ENCODE measurements at places on chromosomes 12 and 14.

- DNase-seq, result no peak
Measured at GRCh38 chr12:8689681-8690080, 8.1 kb upstream of the RIMKLB start.

GRCh38 chr12:34406996-34407300, 384.7 kb downstream of the ALG10 start:
- DNase-seq, result no peak

GRCh38 chr14:49173765-49174373, 412.3 kb downstream of the RPS29 start:
- DNase-seq, result no peak

DNA sequence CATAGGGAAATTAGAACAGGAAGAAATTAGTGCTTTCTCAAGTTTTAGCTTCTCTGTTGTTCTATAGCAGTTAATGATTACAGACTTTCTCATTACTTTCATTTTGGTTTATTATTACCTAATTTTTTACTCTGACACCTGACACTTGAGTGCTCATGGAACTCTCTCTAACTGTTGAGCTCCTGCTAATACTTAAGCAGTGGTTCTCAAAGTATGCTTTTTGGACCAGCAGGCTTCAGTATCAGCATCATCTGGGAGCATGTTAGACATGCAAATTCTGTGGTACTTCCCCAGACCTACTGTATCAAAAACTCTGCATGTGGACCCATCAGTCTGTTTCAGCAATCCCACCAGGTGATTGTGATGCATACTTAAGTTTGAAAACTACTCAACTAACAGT, 235.3 kb downstream of the CCDC91 start:
- no peak for DNase-seq

DNA sequence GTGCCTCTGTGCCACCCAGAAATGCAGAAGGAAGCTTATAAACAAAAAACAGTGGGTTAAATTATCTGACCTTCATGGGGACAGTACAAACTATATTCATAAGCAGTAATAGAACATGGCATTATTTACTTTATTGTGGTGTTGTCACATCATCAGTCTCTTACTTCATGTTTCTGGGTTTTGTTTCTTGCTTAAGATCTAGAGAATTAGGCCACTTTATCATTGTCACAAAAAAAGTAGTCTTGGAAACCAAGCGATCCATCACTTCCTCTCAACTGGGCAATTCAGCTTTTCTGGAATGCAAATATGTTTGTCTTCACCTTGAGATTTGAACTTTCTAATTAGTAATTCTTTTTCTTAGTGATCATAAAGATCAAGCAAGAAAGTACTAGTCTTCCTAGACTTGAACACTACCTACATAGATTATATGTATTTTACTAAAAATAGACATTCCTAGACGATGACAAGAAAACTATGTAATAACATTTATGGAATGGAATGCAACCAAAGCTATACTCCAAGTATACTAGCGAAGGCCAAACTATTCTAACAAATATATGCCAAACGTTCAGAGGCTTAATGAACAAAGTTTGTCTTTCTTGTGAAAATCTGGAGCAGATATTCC, 363.4 kb downstream of the DAD1 start:
- no peak for DNase-seq

- DNase-seq, result no peak
Measured at GRCh38 chr12:91055976-91056375, 1.8 kb downstream of the KERA start.

DNA sequence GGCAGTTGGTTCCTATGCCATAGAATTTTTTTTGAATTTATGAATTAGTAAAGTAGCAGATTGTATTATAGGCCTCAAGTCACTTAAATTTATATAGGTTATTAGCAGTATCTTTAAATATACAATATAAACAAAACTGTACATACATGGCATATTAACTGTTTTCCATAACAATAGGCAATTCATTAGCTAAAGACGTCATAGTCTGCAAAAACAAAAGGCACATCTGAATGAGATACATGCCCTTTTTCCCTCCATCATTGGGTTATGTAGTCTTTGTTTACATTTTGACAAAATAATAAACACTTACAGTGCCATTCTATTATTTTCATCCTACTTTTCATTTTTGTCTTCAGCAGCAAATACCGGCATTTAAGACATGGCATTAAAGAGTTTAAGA, 1.1 kb upstream of the VCPKMT start:
- DNase-seq, result no peak

- DNase-seq, result no peak
Measured at GRCh38 chr14:69475194-69475818, 9.2 kb upstream of the PLEKHD1 start.

- no peak for DNase-seq
Measured at GRCh38 chr12:30691122-30691879, 4.4 kb downstream of the IPO8 start.

- no peak for DNase-seq
Measured at GRCh38 chr12:94762943-94763342, 112.6 kb upstream of the TMCC3 start.

GRCh38 chr14:52352061-52352491, 38.0 kb downstream of the PTGER2 start:
- DNase-seq, result no peak

GRCh38 chr14:22981090-22981875, 1.1 kb downstream of the AJUBA start:
- no peak for DNase-seq

GRCh38 chr14:83575301-83575700, 1954.6 kb upstream of the FLRT2 start:
- DNase-seq, result no peak

GRCh38 chr12:47808574-47809365, 10.9 kb downstream of the HDAC7 start:
- no peak for DNase-seq

DNA sequence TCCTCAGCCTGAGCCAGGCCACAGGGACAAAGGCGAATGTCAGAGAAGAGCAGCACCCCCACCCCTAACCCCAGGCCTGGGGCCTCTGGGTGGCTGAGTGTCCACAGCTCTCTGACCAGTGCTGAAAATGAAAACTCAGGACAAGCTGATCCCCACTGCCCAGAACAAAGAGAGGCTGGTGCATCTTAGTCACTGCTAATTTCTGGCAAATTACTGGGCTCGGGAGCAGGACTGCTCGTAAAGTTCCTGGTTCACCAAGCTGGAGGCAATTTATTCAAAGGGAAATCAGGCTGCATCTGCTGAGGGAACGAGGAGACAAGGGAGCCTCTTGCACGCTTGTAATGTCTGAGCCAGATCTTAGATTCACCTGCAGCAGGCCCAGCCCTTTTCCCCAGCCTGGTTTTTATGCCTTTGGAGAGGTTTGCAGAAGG, 43.2 kb downstream of the CALM1 start:
- DNase-seq, result no peak

- no peak for DNase-seq
Measured at GRCh38 chr12:39587225-39587624, 32.4 kb downstream of the ABCD2 start.

- no peak for DNase-seq
Measured at GRCh38 chr12:110683888-110684287, 5.0 kb downstream of the HVCN1 start.

All from cortex of kidney (tissue), 1 donor.